Prostate gland (tissue), 2 donors: ENCODE measurements at places on chromosomes 16 and 17. TPM values are rescaled to one million over a fixed set of nuclear protein-coding genes. Genes with fewer than 3 reads are reported as not detected.

DNA sequence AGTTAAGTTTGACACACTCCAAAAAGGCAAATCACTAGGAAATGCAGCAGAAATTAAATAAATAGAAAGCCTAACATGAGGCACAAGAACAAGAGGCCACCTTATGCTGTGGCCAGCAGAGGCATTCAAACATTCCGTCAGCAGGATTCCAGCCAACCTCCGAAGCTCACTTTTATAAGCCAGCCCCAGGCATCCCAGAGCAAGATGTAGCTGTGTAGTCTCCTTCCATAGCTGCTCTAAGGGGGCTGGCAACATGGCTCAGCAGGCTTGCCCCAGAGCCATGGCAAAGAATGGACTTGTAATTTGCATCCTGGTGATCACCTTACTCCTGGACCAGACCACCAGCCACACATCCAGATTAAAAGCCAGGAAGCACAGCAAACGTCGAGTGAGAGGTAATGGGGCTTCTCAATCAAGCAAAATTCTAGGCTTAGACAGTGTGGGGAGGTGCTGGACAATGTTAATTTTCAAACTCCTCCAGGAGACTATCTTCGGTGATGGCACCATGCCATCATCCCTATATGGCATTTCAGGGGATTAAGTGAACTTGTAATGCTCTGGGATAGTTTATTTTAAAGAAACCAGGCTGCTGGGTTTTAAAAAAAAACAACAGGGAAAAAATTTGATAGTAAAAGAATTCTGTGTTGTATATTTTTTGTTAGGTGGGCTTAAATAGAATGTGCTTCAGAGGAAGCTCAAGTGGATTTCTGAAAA, at the start of gene CLEC3A:
CLEC3A (plus strand) TSS at position 202 of the 714 bp plus-strand sequence; CDS start at position 281, 79 bp downstream.
- no peak within 1 kb of the TSS for H3K4me3 ChIP-seq
- DNase-seq = no peak
- H3K27me3 ChIP-seq = no peaks in the 10 kb centered on the region
- no peak within 1 kb of the TSS for H3K27ac ChIP-seq

Gene UQCRC2
- 138 TPM for total RNA-seq

DNA sequence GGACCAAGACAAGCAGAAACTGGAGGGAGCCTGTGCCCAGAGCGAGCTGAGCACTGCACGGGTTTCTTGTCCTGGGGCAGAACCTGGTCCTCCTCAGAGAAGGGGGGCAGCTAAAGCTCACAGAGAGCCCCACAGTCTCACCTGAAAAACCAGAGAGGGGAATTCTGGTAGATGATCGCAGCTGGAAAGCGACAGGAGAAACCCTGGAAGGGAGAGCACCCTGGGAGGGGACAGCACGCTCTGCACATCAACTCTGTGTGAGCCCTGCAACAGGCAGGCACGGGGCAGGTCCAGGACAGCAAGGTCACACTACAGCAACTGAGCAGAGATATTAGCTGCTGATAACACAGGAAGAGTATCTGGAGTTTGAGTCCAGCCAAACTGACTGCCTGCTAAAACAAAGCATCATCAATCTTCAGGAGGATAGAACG, 18.2 kb downstream of the ZCCHC14 start:
- no peaks in the 10 kb centered on the region for H3K27me3 ChIP-seq
- H3K4me1 ChIP-seq = no peaks in the 10 kb centered on the region
- no peaks in the 10 kb centered on the region for H3K36me3 ChIP-seq
- DNase-seq = no peak
- H3K4me3 ChIP-seq = no peak overlapping the region
- H3K27ac ChIP-seq = no peak overlapping the region

DNA sequence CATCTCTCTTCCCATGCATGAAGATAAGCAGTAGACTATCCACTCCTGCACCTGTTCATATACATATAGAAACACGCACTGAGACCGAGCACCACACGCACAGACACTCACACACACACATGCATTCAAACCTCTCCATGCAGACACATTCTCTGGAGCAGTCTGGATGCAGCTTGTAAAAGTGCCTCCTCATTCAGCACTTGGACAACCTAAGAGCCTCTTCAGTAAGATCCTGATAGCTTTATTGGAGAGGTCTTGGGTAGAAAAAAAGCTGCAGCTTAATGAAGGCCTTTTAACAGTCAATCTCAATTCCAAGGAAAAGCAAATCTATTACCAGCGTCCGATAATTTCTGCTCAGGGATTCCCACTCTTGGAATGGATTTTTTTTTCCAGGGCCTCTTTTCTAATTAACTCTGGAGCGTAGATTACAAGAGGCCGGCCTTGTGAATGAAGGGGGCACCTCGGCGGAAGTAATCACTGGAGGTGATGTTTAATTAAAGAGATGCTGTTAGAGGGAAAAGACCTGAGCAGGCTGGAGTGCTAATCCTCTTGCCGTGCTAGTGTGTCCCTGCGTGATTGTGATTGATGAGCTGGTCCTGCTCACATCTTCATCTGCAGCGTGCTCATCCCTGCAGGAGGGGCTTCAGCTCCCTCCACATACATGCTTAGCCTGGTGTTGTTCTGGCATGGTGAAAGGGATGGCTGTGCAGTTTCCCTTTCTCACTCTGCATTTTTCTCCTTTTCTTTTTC, 155.1 kb downstream of the RBFOX1 start:
- no peaks in the 10 kb centered on the region for H3K4me1 ChIP-seq
- no peak for DNase-seq
- no peak overlapping the region for H3K27ac ChIP-seq
- H3K36me3 ChIP-seq = no peaks in the 10 kb centered on the region

Gene SLC52A1
- total RNA-seq = 1.7 TPM

DNA sequence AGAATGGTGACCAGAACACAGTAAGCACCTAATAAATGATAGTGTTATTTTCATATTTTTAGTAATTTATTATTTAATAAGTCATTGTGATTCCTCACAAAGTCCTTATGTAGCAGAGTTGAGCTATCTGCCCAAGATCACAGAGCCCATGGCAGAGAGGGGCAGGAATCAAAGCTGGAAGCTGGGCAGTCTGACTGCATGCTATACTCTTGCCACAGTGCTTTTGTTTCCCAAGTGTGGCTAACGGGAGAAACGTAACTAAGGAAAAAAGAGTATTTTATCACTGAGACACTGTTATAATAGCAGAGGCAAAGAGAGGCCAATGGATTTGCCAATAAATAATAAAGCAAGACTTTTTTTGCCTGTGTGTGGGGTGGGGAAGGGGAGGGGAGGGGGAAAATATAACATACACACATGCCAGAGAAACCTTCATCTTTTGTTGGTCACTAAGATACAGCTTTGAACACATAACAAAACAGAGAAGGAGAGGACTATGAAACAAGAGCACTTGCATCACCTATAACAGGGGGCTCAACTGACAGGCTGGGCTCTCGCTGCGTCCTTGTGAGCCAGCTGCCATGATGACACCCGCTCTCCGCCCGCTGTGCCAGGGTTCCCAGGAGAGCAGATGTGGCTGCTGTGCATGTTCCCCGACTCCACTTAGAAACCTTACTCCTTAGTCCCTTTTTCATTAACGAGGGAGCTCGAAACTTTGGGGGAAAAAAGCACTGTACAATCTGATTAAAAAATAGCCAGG, 10.1 kb downstream of the CSNK2A2 start:
- DNase-seq = no peak
- H3K27me3 ChIP-seq = no peaks in the 10 kb centered on the region
- H3K27ac ChIP-seq = no peak overlapping the region
